ENCODE measurements at places on chromosomes 3 and 15.

- no peaks in the 10 kb centered on the region for H3K36me3 ChIP-seq
- no peak overlapping the region for H3K4me3 ChIP-seq
- H3K4me1 ChIP-seq: no peaks in the 10 kb centered on the region
Observed at GRCh38 chr15:37149146-37149545, 48.8 kb upstream of the MEIS2 start.

- H3K36me3 ChIP-seq: no peaks in the 10 kb centered on the region
- no peak overlapping the region for H3K4me3 ChIP-seq
- DNase-seq: no peak
- no peaks in the 10 kb centered on the region for H3K27me3 ChIP-seq
Observed at GRCh38 chr3:14386254-14386653, 16.2 kb upstream of the SLC6A6 start.

DNA sequence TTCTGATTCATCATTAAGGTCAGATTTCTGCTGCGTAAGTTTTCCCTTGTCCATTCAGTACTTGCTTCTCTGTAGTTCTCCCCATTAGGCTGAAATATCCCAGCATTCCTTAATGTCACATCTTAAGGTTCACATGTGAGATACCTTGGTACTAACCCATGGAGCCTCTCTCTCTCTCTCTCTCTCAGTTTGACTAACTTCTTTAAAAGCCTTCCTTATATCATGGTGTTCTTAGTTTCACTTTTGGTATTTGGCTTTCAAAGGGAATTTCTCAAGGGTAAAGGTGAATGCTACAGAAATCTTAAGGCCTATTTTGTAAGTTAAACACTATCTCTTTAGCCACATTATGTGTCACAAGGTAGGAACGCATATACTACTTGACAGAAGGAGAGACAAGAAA lies 427.3 kb upstream of the ZNF717 start:
- no peak overlapping the region for H3K4me3 ChIP-seq
- H3K36me3 ChIP-seq: no peaks in the 10 kb centered on the region
- H3K4me1 ChIP-seq: no peaks in the 10 kb centered on the region
- DNase-seq: no peak
- H3K27ac ChIP-seq: no peak overlapping the region
- no peaks in the 10 kb centered on the region for H3K27me3 ChIP-seq

- H3K36me3 ChIP-seq: no peaks in the 10 kb centered on the region
- no peak overlapping the region for H3K27ac ChIP-seq
- no peaks in the 10 kb centered on the region for H3K4me1 ChIP-seq
- no peak for DNase-seq
- H3K27me3 ChIP-seq: no peaks in the 10 kb centered on the region
- H3K4me3 ChIP-seq: no peak overlapping the region
Observed at GRCh38 chr3:61372723-61373122, 121.5 kb upstream of the FHIT start.

DNA sequence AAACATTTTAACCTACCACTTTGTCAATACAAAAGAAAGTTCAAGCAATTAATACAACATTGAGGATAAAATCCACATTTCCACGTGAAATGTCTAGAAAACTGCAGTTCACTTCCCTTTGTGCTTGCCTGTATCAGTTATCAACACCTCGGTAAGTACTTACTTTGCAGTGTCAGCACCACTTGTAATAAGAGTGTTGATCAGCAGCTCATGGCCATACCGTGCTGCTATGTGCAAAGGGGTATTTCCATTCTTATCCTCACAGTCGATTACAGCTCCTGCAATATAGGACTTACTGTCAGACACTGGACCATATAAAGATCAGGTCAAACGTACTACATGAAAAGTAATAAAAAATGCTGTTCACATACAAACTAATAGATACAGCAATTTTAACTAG lies 84.4 kb downstream of the ANKRD28 start:
- no peaks in the 10 kb centered on the region for H3K27me3 ChIP-seq
- H3K36me3 ChIP-seq: peaks cover 44% of the 10 kb centered on the region

DNA sequence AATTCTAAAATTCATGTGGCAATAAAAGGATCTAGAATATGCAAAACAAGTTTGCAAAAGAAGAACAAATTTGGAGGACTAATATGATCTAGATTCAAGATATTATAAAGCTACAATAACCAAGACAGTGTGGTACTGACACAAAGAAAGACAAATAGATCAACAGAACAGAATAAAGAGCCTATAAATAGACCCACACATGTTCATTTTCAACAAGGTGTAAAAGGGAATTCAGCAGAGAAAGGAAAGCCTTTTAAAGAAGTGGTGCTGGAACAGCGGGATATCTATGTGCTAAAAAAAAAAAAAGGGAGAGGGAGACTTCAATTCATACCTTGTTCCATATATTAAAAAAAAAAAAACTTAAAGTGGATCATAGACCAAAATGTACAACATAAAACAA lies 149.0 kb downstream of the WDR76 start:
- DNase-seq: no peak
- H3K27me3 ChIP-seq: no peaks in the 10 kb centered on the region
- H3K36me3 ChIP-seq: no peaks in the 10 kb centered on the region
- no peak overlapping the region for H3K4me3 ChIP-seq
- H3K4me1 ChIP-seq: no peaks in the 10 kb centered on the region

DNA sequence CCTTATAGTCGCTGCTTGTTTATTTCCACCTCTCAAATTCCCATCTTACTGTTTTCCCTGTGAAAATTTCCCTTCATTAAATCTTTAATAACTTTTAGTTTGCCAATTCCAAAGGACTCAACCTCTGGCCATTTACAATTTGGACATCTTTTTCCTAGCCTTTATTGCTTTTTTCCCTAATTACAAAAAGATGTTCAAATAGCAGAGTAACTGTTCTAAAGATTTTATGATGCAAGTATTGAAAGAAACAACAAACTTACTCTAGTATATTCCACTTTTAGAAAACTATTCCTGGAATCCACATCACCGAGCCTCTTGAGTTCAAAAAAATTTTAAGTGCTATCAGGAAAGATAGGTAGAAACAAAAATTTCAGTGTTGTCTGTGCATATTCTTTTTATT lies 174.1 kb upstream of the UBE2E2 start:
- H3K4me1 ChIP-seq: no peaks in the 10 kb centered on the region
- no peaks in the 10 kb centered on the region for H3K27me3 ChIP-seq
- H3K27ac ChIP-seq: no peak overlapping the region
- H3K4me3 ChIP-seq: no peak overlapping the region
- no peak for DNase-seq
- H3K36me3 ChIP-seq: no peaks in the 10 kb centered on the region

GRCh38 chr15:39934397-39935071 lies 619 bp downstream of the EIF2AK4 start:
- H3K4me1 ChIP-seq: peaks cover 34% of the 10 kb centered on the region
- DNase-seq: no peak
- peak overlapping the region; percentile 74 for H3K4me3 ChIP-seq
- H3K27ac ChIP-seq: peak overlapping the region; percentile 92
- H3K27me3 ChIP-seq: no peaks in the 10 kb centered on the region

DNA sequence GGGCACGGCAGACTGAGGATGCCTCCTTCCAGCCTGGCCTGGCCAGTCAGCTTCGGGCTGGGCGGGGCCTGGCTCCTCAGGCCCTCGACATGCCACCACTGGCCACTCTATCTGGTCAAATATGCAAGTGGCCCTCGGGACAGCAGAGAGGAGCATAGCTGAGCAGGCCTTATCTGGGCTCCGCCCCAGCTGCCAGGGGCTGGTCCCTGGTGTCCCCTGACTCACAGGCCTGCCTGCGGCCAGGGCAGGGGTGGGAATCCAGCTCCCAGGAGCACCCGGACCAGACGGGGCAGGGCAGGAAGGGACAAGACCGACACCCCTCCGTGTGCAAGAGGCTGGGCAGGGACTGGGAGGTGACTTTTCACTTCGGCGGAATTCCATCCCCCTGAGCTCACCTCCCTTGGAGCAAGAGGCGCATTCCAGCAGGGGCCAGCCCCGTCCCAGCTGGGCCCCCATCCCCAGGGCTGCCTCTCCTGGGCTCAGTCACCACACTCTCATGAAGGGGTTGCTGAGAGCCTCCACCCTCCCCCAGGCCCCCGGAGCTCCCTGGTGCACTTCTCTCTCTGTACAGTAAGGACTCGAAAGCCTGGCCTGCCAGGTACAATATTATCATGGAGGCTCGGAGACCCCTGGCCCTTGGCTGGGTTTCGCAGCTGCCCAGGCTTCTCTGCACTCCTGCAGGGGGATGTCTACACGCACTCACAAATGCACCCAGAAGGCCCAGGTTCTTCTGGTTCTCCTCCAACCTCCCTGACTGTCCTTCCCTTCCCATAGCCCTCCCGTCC lies 29.5 kb downstream of the WNT7A start:
- H3K27ac ChIP-seq: peak overlapping the region; percentile 39
- H3K4me3 ChIP-seq: no peak overlapping the region
- DNase-seq: peak; percentile 87

- peaks cover 44% of the 10 kb centered on the region for H3K36me3 ChIP-seq
- H3K4me3 ChIP-seq: no peak overlapping the region
- no peak overlapping the region for H3K27ac ChIP-seq
Observed at GRCh38 chr3:56673781-56674457, 9.1 kb downstream of the TASOR start.

DNA sequence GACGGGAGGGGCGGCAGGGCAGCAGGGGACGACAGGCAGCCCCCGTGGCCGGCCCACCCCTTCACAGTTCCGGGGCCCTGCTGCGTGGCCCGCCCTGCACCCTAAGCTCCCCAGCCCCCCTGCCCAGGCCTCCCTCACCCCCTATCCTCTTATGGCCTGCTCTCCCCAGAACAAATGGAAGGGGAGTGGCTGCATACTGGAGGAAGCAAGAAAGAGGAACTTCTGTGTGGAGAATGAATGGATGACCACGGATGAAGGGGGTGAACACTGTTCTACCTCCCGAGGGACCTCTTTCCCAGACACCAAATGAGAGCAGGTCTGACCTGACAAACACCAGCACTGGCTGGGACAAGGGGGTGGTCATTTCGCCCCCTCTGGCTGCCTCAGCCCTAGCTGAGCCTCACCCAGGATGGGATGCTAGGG lies 25.0 kb downstream of the SEC61A1 start:
- no peaks in the 10 kb centered on the region for H3K27me3 ChIP-seq
- H3K4me3 ChIP-seq: peak overlapping the region; percentile 58
- DNase-seq: no peak
- peak overlapping the region; percentile 29 for H3K27ac ChIP-seq

- no peak for DNase-seq
- H3K4me1 ChIP-seq: peaks cover 9% of the 10 kb centered on the region
- H3K27ac ChIP-seq: no peak overlapping the region
- no peaks in the 10 kb centered on the region for H3K36me3 ChIP-seq
- no peaks in the 10 kb centered on the region for H3K27me3 ChIP-seq
Observed at GRCh38 chr3:123790254-123791072, 93.7 kb downstream of the MYLK start.

- H3K4me1 ChIP-seq: no peaks in the 10 kb centered on the region
- no peaks in the 10 kb centered on the region for H3K27me3 ChIP-seq
- H3K36me3 ChIP-seq: no peaks in the 10 kb centered on the region
- no peak for DNase-seq
- no peak overlapping the region for H3K27ac ChIP-seq
Observed at GRCh38 chr15:86382341-86382740, 302.7 kb downstream of the AGBL1 start.

- no peaks in the 10 kb centered on the region for H3K4me1 ChIP-seq
- no peaks in the 10 kb centered on the region for H3K27me3 ChIP-seq
- no peak for DNase-seq
- H3K4me3 ChIP-seq: no peak overlapping the region
- no peak overlapping the region for H3K27ac ChIP-seq
- H3K36me3 ChIP-seq: no peaks in the 10 kb centered on the region
Observed at GRCh38 chr3:156188757-156189156, 68.4 kb downstream of the KCNAB1 start.

DNA sequence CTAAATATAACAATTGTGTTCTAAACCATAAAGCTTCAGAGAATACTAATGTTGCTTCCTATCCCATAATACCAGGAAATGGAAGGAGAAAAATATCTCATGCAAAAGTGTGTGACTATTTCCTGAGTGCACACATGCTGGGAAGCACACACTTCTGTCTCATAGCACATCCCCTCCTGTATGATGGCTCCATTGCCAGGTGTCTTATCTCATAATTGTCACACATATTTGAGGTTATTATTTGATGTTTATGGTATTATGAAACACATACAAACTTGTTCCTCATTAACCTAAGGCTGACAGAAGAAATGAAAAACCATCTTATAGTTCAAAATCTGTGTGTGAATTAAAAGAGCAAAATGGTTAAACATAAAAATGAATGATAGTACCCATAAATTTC lies 65.4 kb downstream of the SERP1 start:
- no peak for DNase-seq
- no peak overlapping the region for H3K4me3 ChIP-seq

DNA sequence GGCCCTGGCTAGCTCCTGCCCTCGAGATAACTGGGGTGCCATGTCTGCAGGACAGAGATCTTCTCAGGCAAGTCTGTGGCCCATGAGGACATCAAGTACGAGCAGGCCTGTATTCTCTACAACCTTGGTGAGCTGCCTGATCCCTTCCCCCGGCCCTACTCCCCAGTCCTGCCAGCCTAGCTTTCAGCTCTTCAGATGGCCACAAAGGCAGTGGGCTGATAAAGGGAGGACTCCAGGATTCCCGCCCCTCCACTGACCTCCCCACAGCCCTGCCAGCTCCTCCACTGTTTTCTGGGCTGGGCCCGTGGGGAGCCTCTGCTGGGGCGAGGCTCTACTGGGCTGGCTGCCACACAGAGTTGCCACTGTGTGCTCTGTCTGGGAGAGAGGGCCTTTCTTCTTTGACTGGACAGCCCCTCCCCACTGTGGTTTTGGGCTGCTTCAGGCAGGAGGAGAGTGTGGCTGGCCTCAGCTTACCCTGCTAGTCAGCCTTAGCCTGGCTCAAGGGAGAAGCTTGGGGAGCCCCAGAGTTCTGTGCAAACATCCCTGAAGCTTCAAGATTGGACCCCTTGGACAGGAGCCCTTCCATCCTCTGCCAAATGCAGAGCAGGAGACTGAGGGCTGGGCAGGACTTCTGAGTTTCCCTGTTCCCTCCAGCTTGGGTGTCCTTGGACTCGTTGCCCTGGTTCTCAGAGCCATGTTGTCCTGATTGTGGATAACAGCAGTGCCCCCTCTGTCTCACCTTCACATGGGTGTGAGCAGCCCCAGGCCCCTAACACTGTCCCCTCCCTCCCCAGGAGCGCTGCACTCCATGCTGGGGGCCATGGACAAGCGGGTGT lies 24.4 kb downstream of the PTPN23 start:
- no peak for DNase-seq
- no peaks in the 10 kb centered on the region for H3K27me3 ChIP-seq
- H3K27ac ChIP-seq: no peak overlapping the region

DNA sequence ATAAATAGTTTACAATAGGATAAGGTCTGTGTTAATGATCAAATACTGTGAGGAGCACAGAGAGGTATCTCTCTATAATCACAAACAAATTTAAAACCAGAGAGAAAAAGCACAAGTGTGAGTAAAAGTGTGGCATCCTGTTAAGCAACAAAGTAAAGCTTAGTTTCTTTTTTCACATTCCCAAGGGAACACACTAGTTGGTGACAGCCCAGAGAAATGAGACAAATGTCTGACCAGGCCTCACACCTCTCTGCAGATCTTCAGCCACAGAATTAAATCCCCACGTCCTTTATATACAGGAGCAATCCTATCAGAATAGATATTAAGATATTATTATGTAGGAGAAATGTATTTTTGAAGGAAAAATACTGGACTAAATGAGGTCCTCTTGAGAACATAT lies 2.7 kb downstream of the FBN1 start:
- no peaks in the 10 kb centered on the region for H3K36me3 ChIP-seq
- H3K4me3 ChIP-seq: peak overlapping the region; percentile 72
- H3K4me1 ChIP-seq: peaks cover 27% of the 10 kb centered on the region
- peaks cover 26% of the 10 kb centered on the region for H3K27me3 ChIP-seq

- H3K4me1 ChIP-seq: peaks cover 27% of the 10 kb centered on the region
- H3K4me3 ChIP-seq: no peak overlapping the region
- DNase-seq: no peak
- H3K27me3 ChIP-seq: no peaks in the 10 kb centered on the region
- no peaks in the 10 kb centered on the region for H3K36me3 ChIP-seq
Observed at GRCh38 chr3:46090161-46090591, 62.9 kb upstream of the XCR1 start.

Measured in lower lobe of right lung (tissue), 2 donors.